Central memory CD8-positive, alpha-beta T cell (primary cell): ENCODE measurements at places on chromosomes 4 and X.

- DNase-seq, result no peak
Measured at GRCh38 chrX:27565992-27566391, 24.2 kb upstream of the DCAF8L2 start.

GRCh38 chr4:158111241-158111640, 61.6 kb downstream of the GASK1B start:
- no peak for DNase-seq

- DNase-seq, result no peak
Measured at GRCh38 chr4:146260521-146260920, 46.2 kb downstream of the REELD1 start.

DNA sequence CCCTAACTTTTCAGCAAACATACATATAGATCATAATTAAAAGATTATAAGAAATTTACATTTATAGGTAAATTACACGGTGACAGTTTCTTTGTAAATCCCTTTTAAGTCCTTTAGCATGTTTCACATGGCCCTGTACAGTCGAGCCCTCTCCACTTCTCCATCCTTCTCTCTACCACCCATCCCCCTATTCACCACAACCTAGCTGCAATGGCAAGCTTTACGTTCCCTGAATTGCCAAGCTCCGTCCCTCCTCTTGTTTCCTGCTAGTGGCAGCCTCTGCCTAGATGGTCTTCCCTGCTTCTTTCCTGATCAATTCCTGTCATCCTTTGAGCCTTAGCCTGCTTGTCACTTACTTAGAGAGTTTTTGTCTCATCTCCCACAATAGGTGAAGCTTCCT, 116.2 kb downstream of the TMA16 start:
- DNase-seq, result no peak

GRCh38 chr4:94802091-94802490, 44.3 kb downstream of the BMPR1B start:
- DNase-seq, result no peak

- no peak for DNase-seq
Measured at GRCh38 chrX:131359611-131360010, 70.5 kb upstream of the IGSF1 start.

DNA sequence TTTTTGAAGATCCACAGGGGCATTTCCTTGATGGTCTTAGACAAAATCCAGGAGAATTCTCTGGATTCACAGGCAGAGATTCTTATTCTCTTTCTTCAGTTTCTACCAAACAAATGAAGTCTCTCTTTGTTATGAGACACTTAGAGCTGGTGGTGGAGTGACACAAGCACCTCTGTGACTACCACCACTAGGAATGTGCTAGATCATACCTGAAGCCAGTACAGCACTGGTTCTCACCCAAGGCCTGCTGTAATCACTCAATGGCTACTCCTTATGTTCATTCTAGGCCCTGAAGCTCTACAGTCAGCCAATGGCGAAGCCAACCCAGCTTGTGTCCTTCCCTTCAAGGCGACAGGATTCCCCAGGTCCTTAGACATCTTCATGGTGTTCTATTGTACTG, 482.3 kb downstream of the TRAM1L1 start:
- no peak for DNase-seq

DNA sequence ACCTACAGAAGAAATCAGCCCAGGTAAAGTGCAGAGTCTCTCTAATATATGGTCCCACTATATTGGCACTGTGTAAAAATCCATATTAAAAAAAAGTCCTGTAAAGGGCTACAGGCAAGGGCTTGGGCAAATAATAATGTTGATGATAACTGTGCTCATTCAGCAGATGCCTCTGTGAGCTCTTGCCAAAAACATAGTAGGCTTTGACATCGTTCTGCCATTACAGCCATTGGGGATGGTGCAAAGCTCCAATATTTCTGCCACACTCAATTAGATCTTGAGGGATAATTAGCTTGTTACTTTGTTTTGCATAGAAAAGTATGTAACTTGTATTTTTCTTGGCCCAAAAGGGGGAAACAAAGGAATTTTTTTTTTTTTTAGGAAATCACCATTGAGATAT, 645.5 kb upstream of the FAM241A start:
- DNase-seq, result no peak

DNA sequence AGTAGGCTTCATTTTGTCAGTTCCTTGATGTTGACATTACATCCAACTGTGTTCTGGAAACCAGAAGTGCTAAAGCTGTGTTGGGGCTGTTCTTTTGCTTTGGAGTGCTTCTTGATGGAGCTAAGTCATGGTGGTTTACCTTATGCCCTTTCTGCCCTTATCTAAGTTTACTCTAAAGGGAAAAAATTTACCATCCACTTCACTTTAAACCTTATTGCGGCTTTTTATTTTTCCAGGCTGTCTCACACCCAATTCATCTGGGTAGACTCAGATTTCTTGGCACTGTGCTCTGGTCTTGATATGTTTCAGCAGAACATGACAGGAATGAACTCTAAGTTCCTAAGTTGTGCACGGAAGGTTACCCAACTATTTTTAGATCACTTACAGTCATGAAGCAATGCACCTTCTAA, 104.7 kb upstream of the TTC29 start:
- DNase-seq, result no peak

DNA sequence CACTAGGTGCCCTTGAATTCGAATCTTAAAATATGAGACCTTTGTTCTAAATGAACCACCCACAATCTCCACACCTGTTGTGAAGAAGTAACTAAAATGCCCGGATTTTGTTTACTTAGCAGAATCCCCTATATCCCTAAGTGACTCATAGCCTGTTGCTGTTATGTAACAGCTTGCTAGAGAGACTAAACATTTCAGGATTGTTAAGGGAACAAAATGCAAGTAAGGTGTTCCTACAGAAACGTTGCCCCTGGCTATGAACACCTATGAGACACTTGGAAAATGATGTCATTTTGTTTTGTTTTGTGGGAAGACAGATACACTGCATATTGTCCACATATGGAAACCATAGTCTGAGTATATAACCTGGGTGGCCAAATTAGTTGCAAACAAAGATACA, 24.2 kb upstream of the MXRA5 start:
- DNase-seq, result no peak

- no peak for DNase-seq
Measured at GRCh38 chr4:185304541-185304940, 91.2 kb downstream of the LRP2BP start.

- no peak for DNase-seq
Measured at GRCh38 chr4:152862608-152863007, 73.5 kb upstream of the FHDC1 start.

DNA sequence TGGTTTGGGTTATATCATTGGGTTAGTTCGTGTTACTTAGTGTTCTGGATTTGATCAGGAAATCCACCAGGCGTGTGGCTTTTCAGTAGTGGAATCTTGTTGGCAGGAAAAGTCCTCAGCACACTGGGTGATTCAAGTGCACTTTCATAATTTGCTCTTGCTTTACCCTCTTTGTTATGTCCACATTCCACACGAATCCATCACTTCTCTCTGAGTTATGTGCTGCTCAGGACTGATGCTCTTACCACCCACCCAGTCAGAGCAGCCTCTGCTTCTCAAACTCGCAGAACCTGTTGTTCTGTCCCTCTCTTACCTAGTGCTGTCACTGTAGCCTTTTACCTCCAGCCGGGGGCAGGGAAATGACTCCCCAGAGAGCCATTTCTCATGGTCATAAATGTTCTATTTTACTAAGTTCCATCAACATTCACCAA, 37.2 kb upstream of the SCRG1 start:
- no peak for DNase-seq

DNA sequence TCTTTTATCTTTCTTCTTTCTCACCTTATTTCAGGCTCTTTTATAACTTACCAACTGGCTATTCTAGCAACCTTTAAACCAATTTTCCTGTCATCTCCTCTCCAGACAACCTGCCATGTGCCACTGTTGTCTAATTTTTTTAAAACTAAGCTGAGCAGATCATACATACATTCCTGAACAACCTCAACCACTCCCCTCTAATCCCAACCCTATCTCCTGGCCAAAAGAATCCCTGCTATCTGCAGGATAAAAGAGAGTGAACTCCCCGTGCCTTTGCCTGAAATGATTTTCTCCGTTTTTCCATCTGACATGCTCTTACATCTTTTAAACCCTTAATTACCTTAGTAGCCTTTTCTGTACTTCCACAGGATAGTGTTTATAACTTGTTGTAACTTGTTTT, 35.5 kb downstream of the DCUN1D4 start:
- DNase-seq, result no peak

GRCh38 chr4:17763931-17764330, 17.5 kb downstream of the FAM184B start:
- DNase-seq, result no peak

- no peak for DNase-seq
Measured at GRCh38 chr4:4803216-4803911, 56.1 kb upstream of the MSX1 start.

DNA sequence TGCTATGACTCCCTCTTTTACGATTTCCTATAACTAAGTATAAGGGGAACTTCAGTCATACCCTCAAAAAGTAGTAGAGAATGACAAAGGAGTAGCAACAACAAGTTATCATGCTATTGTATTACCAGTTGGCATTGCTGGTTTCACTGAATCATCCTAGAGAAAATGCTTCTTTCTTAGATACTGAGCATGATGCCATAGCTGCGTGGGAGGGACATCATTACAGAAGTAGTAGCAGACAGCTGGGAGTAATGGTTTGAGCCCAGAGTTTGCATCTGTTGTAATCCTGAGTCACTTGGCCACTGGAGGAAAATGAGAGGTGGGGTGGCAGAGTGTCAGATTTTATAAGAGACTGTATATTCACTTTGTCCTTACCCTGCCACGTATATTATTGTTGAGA, 38.6 kb downstream of the MTMR1 start:
- no peak for DNase-seq
